ENCODE measurements at places on chromosomes 2 and 18.

GRCh38 chr2:224310943-224311625, 90.8 kb downstream of the FAM124B start:
- DNase-seq, result peak; percentile 4

- no peak for DNase-seq
Measured at GRCh38 chr2:98787700-98788099, 56.8 kb upstream of the MGAT4A start.

GRCh38 chr2:110983133-110983532, 137.6 kb upstream of the BCL2L11 start:
- DNase-seq, result no peak

DNA sequence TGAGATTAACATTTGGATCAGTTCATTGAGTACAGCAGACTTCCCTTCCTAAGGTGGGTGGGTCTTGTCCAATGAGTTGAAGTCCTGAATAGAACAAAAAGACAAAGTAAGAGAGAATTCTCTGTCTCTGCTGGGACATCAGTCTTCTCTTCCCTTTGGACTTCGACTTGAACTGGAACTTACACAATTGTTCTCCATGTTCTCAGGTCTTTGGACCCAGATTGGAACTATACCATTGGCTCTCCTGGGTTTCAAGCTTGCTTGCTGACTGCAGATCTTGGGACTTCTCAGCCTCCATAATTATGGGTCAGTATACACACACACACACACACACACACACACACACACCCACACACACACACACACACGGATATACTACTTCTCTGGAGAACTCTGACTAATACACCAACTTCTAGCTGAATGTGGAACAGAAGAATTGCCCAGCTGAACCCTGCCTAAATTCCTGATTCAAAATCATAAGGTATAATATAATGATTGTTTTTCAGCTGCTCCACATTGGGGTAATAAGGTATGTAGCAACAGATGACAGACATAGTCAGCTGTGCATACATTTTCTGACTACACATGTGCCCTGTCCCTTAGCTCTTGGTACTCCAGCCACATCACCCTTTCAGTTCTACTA, 214.0 kb downstream of the TGIF1 start:
- no peak for DNase-seq

DNA sequence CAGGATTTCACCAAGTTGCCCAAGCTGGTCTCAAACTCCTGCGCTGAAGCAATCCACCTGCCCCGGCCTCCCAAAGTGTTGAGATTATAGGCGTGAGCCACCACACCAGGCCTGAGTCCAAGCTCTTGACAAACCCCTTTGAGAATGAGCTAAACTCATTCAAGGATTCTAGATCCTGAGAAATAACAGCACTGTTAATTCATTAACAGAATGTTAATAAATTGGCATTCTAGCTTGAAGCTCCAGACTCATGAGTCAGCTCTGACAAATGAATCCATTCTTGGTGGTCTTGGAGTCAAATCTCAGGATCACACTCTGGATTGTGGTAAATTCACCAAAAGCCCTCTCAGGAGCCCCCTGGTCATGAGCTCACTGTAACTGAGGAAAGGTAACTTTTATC, 1.8 kb downstream of the NARS1 start:
- no peak for DNase-seq

DNA sequence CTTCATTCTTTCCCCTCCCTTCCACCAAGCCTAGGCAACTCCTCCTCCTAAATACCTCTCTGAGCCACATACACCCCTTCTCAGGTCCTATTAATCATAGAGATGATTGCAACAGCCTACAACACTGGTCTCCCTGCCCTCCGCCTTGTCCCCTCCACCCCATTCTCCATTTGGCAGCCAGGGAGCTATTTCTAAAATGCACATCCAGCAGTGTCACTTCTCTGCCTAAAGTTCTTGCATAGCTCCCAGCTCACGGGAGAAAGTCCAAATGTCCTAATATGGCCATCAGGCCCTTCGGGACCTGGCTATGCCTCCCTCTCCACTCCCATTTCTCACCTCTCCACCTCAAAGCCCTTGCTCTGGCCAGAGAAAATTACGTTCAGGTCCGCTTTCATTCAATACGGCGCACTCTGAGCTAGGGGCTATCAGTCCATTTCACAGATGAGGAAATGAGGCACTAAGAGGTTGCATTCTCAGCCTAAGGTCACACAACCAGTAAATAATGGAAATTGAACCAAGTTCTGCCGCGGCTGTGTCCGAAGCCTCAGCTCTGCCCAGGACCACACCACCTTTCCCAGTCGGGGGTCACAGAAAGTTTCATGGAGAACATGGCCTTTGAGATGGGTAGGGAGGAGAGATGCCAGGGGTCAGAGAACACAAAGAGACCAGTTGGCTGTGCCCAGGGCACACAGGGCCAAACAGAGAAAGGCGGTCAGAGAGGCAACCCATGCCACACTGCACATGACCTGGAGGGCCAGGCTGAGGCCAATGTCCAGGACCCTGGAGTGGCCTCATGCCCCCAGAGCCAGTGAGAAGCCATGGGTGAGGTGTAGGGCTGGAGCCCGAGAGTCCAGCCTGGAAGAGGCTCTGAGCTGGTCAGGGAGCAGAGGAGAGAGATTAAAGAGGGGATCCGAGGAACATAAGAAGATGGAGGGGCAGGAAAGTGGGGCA, 72.8 kb downstream of the TNS1 start:
- no peak for DNase-seq

DNA sequence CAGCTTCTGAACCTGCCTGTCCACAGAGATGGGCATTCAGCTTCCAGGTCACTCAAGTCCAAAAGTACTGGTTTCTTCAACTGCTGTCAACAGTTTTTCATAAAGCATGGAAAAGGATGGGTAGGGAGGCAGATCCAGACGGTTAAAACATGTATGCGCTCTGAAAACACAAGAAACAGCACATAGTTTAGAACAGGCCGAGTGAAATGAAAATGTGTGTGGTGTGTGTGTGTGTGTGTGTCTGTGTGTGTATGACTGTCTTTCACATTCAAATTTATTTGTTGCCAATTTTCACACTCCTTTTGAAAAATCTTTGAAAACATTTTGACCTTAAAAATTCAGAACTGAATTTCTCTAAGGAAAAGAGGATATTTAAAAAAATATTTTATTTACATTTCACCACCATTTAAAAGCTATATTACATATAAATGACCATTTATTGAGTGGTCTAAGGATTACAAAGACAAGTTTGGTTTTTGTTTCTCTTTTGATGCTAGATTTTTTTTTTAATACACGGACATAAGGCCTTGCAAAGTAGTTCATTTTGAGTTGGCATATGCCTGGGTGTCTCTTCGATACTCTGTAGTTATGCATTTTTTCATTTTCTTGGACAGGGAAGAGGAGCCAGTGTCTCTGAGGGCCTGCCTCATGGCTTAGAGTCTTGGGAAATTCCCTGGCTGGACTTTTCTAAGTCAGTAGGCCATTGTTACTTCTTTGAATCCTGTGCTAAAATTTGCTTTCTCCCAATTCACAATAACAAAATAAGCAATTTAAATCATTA, 30.0 kb upstream of the STK17B start:
- DNase-seq, result no peak

- no peak for DNase-seq
Measured at GRCh38 chr2:39216346-39217191, 27.2 kb downstream of the CDKL4 start.

DNA sequence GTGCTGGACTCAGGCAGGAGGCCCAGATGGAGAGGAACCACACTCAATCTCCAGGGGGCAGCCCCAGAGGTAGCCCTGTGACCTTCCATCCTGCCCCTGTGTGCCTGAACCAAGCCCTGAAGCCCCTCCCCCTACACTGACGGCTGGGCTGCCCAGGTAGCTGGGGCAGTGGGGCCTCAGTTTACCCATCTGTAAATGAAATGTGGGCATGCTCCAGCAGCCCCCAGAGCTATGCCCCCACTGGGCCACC, 15.8 kb downstream of the CROCC2 start:
- no peak for DNase-seq

DNA sequence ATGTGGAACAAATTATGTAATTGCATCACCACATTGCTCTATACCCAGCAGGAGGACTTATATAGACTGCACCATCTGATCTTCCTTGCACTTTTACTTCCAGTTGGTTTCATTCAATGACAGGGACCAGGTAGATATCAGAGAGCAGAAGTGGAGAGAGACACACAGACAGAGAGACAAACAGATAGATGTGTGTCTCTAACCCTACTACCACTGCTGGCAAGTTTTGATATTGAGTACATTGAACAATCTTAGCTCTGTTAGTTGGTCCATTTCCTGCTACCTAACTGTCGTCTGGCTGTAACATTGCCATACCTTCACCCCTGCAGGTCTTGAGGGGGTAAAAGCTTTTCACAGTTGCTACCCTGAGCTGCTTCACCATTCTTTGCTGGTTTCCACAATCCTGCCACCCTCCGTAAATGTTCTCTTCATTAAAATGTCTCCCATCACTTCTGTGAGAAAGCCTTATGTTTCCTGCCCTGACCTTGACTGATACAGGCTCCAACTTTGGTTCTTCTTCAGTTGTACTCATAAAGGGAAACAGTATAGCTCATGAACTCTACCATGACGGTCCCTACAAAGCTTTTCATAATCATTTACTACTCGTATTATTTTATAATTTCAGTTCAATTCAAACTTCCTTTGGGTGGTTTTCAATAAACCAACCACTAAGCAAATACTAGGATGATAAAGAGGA, 62.3 kb upstream of the ITGA4 start:
- no peak for DNase-seq

- DNase-seq, result no peak
Measured at GRCh38 chr18:67794521-67794920, 278.0 kb upstream of the DSEL start.

GRCh38 chr2:122390406-122390805, 635.0 kb downstream of the TSN start:
- DNase-seq, result peak; percentile 2

DNA sequence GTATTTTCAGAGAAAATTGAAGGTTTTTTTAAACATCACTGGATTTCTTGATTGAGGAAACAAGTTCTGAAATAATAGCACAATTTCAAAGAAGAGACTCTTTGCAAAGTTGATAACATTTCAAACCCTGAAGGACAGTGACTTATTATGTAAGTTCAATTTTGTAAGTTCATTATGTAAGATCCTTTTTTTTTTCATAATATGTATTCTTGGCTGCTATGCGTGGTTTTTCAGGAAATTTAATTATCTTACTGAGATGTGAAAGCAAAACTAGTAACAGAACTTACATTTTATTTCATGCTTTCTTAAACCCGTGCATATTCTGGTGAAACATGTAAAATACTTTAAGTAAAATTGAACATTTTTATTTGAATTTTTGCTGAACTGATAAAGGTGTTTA, 65.4 kb downstream of the RIF1 start:
- no peak for DNase-seq

GRCh38 chr2:903223-903900, 47.3 kb upstream of the SNTG2 start:
- no peak for DNase-seq

DNA sequence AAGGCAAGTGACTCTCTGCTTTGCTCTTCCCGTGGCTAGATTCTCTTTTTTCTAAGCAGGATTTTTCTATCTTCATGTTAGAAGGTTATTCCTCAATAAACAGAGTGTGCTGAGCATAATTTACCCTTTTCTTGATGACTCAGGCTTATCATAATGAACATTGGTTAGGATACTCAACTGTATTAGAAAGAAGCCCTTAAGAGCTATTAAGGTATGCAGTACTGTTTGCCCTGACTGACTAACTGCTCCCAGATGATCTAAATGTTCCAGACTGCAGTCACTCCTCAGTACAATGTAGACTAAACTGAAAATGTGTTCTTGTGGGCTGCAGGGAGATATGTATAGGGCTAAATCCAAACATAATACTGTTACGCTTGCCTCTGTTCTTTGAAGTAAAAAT, 687.8 kb downstream of the NUP35 start:
- DNase-seq, result no peak

- no peak for DNase-seq
Measured at GRCh38 chr18:39802648-39803229, 2152.3 kb upstream of the PIK3C3 start.

DNA sequence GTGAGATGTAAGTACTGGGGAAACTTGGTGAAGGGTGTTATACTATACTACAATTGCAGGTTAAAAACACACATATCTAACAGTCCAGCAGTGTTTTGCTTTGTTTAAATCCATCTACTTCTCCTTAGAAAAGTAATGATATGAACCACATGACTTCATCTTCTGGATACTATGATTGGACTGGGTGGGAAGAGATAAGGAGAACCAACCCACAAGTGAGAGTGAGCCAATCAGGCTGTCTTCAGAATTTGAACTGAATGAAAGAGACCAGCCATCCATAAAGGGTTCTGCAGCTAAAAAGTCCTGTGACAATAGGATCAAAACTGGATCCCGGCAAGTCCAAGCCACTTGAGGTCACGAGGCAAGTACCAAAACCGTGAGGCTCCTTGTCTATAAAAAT, 46.6 kb downstream of the KANSL3 start:
- no peak for DNase-seq

- DNase-seq, result no peak
Measured at GRCh38 chr2:175253871-175254270, 72.4 kb upstream of the ATP5MC3 start.

DNA sequence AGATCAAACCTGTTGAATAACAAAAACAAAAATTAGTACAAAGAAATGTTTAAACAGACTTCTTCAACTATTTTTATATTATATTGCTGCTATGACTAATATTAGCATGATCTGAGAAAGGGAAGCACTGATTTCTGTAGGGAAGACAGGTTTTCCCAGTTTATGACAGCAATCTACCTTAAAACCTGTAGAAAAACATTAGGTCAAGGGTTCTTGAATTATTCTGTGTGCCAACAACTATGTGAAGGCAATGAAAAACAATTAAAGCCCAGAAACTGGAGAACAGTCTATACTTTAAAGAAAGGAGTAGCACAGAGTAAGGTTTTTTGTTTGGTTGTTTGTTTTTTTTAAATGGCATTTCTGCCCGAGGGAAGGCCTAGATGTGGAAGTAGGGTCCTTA, 23.3 kb downstream of the PUM2 start:
- no peak for DNase-seq

DNA sequence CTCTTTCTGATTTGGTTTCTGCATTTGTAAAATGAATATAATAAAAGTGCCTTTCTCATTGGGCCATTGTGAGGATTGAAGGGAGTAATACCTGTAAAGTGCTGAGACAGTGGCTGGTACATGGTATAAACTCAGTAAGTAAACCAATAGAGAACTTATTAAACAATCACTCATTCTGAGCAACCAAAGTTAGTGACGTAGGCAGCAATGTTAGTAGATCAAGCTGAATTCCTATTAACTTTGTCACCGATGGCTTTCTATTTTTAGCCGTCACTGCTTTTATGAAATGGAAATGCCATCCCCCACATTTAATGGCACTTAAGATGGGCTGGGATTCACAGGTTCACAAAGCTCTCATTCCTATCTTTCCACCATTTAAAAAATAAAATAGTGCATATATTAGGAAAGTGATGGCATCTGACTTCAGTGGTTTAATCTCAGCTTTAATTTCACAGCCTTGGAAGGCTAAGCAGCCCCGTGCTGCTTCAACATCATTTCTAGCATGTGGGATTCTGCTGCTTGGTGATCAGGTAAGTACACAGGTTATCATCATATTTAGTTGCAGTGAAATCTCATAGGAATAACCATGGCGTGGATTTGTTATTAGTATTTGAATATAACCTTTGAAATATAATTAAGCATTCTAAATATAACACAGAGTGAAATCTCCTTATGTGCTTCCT, 17.6 kb upstream of the PPP4R1 start:
- DNase-seq, result peak; percentile 72

- peak; percentile 62 for DNase-seq
Measured at GRCh38 chr2:223837287-223838061, at the start of gene AP1S3. Gene AP1S3, minus strand, starts transcription at chr2:223837582. Its CDS starts 132 bp downstream, at chr2:223837450.

GRCh38 chr2:204583773-204584172, 38.5 kb downstream of the PARD3B start:
- DNase-seq, result no peak
